ENCODE measurements at places on chromosomes 5 and 9.
A peak's percentile ranks its signal among the peaks of the same experiment; 100 is the strongest.

DNA sequence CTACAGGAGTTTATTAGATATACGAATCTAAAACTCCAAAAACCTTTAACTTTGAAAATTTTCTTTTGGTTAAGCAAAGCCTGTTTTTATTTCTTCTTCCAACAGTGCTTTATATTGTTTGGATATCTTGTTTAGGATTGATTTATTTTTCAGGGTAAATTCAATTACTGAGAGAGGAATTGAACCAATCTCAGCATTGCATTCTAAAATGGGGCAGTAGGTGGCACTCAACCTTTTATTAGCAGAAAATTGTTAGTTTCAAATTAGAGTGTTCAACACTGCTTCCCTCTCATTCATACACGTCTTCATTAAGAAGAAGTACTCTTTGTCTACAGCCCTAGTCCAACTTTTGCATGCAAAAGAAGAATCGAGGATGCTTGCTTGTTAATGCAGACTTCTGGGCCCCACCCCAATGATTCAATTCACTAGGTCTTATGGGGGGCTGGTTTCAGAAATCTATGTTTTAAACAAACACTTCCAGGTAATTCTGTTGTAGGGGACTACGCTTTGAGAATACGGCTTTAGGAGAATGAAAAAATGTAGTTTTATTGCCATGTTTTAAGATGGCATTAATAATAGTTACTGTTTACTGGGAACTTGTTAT lies 26.6 kb downstream of the MRPL22 start:
- H3K4me1 ChIP-seq = no peaks in the 10 kb centered on the region
- H3K36me3 ChIP-seq = peaks cover 14% of the 10 kb centered on the region
- H3K27ac ChIP-seq = no peak overlapping the region
- H3K27me3 ChIP-seq = no peaks in the 10 kb centered on the region
- no peak for DNase-seq

DNA sequence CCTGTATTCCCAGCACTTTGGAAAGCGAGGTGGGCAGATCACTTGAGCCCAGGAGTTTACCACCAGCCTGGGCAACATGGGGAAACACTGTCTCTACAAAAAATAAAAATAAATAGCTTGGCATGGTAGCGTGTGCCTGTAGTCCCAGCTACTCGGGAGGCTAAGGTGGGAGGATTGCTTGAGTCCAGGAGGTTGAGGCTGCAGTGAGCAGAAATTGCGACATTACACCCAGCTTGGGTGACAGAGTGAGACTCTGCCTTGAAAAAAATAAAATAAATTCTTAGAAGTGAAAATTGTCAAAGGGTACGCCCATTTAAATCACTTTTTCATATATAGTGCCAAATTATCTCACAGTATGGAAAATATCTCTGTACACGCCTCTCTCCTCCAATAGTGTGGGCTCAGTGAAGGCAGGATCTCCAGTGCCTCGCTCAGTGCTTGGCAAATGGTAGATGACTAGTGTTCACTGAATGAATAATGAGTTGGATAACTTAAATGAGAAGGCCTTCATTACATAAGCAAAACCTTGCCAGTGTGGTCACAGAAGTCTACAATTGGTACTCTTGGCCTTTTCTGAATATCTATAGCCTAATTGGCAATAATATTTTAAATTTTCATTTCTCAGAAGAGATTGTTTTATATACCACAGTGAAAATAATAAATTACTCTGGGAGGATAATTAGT lies 9.4 kb upstream of the CCL28 start:
- DNase-seq = no peak
- peak overlapping the region; percentile 68 for H3K27ac ChIP-seq
- H3K36me3 ChIP-seq = no peaks in the 10 kb centered on the region

DNA sequence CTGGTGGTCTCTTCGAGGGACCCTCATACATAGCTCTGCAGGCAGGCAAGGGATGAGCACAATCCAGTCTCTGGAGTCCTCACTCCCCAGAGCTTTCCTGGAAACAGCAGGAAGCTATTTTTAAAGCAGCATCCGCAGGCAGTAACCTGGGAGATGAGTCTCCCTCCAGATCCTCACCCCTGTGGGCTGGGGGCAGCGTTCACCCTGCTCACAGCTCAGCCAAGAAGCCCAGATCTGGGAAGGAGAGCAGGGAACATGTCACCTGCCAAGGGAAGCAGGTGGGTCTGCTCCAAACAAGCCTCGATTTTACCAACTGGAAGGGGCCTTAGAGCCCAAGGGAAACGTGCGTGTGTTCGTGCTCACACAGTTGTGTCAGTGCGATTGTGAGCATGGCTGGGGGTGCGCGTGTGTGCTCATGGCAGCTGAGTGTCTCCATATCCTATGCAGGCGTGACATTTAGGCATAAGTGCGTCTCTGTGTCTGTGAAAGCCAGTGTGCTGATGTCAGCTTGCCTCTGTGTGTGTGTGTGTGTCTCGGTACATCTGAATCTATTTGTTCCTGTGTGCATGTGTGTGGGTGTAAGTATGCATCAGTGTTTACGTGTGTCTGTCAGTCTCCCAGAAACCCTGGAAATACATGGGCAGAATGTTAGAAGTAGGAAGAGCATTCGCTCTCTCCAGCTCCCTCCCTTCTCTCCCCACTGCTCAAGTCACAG lies 40.6 kb upstream of the CPLX2 start:
- H3K36me3 ChIP-seq = no peaks in the 10 kb centered on the region
- no peaks in the 10 kb centered on the region for H3K27me3 ChIP-seq
- H3K4me3 ChIP-seq = no peak overlapping the region
- no peak overlapping the region for H3K27ac ChIP-seq
- DNase-seq = no peak

DNA sequence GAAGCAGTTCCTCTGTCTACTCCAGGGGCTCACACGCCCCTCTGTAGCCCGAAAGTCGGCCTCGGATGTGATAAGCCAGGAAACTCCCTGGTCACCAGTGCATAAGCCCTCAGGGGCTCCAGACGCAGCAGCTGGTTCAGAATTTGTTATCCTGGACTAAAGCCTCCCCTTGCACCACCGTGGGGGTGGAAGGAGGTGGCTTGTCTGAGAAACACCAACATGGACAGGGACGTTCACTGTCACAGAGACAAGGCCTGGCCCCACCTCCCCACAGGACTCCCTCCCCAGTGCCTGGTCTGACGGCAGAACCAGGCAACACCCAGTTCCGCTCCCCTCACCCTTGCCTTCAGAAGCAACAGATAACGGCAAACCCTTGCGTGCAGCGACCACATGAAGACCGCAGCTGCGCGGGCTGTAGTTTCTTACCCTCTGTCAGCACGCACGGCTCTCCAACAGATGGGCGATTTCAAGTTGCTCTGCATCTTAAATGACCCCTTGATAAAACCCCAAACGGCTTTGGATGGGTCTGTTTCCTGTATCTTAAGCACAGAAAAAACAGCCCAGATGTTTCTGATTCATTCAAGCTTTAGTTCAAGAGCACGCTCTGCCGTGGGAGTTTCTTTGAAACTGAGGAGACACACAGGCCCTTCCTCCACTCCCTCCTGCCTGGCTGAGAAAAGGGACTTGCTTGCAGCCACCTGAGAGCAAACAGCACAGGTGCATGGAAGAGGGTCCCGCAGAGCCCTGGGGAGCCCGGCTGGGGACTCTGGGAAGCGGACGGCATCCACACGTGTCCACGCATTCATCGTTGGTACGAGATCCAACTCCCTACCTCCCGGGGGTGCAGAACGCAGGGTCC lies 44.7 kb upstream of the NKD2 start:
- H3K4me3 ChIP-seq = no peak overlapping the region
- H3K27ac ChIP-seq = no peak overlapping the region
- peaks cover 97% of the 10 kb centered on the region for H3K27me3 ChIP-seq

DNA sequence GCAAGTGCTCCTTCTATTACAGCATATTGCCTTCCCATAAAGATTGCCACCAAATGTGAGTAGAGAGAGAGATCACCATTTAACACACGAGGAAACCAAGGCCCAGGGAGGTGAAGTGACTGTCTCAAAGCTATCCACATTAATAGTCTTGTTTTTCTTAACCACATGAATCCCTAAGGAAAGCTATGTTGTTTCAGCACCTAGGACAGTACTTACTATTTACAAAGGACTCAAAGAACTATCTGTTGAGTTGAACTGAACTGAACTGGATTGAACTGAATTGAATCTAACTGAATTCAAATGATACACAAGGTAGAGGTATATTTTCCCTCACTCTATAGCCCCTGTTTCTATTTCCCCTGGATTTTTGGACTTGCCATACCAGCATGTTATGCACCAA lies 430.4 kb downstream of the CAAP1 start:
- H3K4me1 ChIP-seq = no peaks in the 10 kb centered on the region
- no peak for DNase-seq
- no peaks in the 10 kb centered on the region for H3K36me3 ChIP-seq
- no peak overlapping the region for H3K27ac ChIP-seq
- no peaks in the 10 kb centered on the region for H3K27me3 ChIP-seq

DNA sequence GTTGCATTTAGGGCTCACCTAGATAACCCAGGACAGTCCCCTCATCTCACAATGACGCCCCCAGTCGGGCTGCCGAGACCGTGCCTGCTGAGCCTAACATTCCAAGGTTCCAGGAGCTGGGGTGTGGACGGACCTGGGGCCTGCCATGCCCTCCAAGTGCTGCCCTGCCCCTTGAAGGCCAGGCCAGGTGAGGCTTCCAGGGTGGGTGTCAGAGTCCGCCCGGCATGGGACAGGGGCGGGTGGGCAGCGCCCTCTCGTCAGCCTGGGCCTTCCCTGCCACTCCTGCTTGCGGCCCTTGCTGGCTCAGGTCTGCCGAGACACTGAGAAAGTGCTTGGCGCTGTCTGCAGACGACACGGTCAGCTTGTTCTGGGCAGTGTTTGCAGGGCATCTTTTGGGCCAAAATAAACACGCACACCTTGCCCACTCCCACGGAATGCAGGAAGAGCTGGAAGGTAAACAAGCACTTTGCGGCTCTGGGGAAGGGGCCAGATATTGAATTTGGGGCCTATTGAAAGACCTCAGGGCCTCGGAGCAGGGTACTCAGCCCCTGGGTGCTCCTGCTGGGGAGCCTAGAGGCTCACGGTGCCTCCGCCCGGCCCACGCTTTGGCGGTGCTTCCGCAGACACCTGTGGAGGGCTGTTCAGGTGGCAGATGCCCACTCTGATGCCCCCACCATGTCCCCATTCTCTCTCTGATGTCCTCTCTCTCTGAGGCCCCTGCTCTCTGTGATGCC lies 4.2 kb upstream of the SCGB3A1 start:
- no peaks in the 10 kb centered on the region for H3K4me1 ChIP-seq
- H3K4me3 ChIP-seq = no peak overlapping the region
- no peaks in the 10 kb centered on the region for H3K36me3 ChIP-seq

GRCh38 chr5:131270809-131271208 lies 7.0 kb downstream of the CDC42SE2 start:
- peak; percentile 30 for DNase-seq
- no peaks in the 10 kb centered on the region for H3K36me3 ChIP-seq
- H3K4me3 ChIP-seq = peak overlapping the region; percentile 1
- H3K27ac ChIP-seq = peak overlapping the region; percentile 37
- peaks cover 21% of the 10 kb centered on the region for H3K4me1 ChIP-seq

GRCh38 chr5:148909766-148910165 lies 83.4 kb downstream of the ADRB2 start:
- H3K36me3 ChIP-seq = no peaks in the 10 kb centered on the region
- peak overlapping the region; percentile 28 for H3K4me3 ChIP-seq
- H3K27me3 ChIP-seq = no peaks in the 10 kb centered on the region

DNA sequence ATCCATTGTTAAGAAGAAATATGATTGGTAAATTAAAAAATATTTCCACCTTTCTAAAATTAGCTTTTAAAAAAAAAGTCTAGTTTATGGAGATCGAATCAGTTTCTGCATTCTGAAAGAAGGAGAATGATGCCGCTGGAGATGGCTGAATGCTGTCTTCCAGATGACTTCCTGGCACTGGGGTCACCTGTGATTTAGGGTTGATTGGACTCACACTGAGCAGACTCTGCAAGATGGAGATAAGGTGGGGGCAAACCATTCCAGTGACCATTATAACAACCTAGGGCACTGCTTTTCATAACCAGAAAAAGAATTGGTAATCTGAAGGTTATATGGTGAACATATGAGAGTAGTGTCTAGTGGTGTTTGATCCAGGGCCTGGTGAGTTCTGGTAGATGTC lies 40.8 kb downstream of the RHOBTB3 start:
- H3K27me3 ChIP-seq = no peaks in the 10 kb centered on the region
- DNase-seq = no peak
- peaks cover 8% of the 10 kb centered on the region for H3K36me3 ChIP-seq
- H3K27ac ChIP-seq = no peak overlapping the region

DNA sequence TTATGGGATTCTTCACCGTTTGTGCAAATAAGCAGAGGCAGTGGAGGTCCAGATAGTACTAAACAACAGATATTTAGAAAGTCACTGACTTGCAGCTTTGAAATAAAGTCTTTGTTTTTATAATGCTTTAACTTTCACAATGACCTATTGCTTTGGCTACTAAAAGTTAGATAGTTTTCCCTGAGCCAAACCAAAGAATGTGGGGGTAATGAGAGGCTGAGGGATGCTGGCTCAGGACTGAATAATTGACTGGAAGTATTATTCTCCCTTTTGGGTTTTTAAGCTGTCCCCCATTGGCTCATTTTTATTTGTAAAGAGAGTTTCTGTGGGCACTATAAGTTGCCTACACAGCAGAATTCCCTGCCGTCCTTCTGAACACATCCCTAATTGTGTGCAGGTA lies 99.2 kb upstream of the ACTBL2 start:
- H3K36me3 ChIP-seq = no peaks in the 10 kb centered on the region
- no peak overlapping the region for H3K4me3 ChIP-seq
- DNase-seq = no peak
- no peak overlapping the region for H3K27ac ChIP-seq

- no peak for DNase-seq
- H3K4me1 ChIP-seq = peaks cover 8% of the 10 kb centered on the region
- H3K27ac ChIP-seq = no peak overlapping the region
Measured at GRCh38 chr5:108798513-108799265, 51.0 kb downstream of the FER start.

DNA sequence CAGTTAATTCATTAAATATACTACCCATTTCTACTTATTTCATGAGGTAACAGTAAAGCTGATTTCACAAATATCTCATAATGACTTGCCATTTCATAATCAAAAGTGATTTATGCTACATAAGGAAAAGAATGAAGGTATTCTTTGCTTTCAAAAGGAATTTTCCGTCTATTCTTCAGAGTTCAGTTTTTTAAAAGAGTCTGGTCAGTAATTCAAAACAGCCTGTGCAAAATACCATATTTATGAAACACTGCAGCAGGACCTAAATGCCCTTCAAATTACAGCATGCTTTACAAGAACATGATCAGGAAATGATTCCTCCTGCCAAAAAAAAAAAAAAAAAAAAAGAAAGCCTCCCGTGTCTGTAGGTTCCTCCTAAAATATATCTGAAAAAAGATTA lies 154.7 kb downstream of the KIAA0825 start:
- H3K36me3 ChIP-seq = no peaks in the 10 kb centered on the region
- H3K27me3 ChIP-seq = no peaks in the 10 kb centered on the region
- H3K4me3 ChIP-seq = no peak overlapping the region
- DNase-seq = no peak
- H3K27ac ChIP-seq = no peak overlapping the region
